ENCODE measurements at places on chromosomes 5 and 9.
A peak's percentile ranks its signal among the peaks of the same experiment; 100 is the strongest.

DNA sequence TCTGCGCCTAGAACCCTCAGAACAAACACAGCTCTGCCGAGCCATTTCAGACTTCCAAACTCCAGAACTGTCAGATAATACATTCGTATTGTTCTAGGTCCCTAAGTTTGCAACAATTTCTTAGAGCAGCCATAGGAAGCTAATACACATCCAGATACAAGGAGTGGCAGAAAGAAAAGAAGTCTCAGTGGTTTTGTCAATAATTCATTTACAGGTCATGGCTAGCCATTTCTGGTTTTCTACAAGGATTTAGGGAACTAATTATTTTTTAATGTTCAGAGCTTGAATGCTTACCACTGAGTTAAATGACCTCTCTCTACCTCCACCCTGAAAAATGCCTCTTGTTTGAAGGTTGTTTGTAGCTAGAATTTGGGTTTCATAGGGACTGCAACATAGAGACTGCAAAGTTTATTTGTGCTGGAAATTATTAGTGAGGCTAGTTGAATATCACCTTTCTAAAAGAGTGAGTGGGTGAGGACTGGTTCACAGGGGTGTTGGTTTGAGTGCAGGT, 15.5 kb upstream of the ERMP1 start:
- no peak for DNase-seq

GRCh38 chr5:54080831-54081230, 229.5 kb downstream of the ARL15 start:
- no peak for DNase-seq

- no peak for DNase-seq
These were observed 17.3 kb downstream of the RIGI start for GRCh38 chr9:32508728-32509127.

DNA sequence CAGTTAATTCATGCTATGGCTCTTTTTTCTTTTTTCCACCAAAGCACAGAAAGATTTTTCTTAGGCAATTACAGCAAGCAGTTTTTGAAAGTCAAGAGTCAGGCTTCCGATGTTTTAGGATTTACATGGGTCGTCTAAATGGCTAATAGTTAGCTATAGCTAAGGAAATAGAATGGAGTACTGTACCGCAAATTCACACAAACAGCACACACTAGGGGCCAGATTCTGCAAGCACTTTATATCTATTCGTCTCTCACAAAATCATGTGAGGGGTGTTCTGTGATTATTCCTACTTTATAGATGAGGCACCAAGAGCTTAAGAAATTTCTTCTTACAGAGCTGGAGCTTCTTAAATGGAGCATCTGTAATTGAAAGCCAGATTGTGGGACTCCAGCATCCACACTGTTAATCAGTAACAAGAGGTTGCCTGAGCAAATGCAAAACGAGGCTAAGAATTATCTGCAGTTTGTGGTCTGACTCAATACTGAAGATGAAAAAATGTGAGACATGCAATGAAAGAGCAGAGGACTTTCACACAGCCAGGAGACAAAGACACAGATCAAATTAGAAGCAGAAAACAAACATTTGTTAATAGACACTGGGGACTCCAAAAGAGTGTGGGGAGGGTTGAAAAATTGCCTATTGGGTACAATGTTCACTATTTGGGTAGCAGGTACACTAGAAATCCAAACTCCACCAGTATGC, 62.7 kb upstream of the CTXN3 start:
- DNase-seq = no peak

DNA sequence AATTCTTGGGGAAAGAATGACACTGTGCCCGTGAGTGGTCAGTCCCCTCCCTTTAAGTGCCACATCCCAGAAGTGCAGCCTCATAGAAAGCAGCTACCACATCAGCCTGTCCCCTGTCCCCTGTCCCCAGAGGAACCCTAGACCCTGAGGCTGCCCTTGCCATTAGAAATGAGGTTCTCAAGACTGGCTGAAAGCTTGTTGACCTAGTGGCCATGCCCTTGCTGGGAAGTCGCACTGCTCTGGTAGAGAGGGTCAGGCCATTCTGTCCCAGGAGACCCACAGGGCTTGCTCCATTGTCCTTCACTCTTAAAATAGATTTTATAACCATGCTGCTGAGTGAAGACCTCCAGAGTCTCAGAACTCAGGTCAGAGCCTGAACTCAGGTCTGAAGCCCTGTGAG, 184.5 kb downstream of the RGS3 start:
- no peak for DNase-seq

GRCh38 chr5:174423558-174423957, 300.8 kb upstream of the MSX2 start:
- no peak for DNase-seq

- DNase-seq = no peak
These were observed 14.6 kb downstream of the NREP start for GRCh38 chr5:111742177-111742994.

DNA sequence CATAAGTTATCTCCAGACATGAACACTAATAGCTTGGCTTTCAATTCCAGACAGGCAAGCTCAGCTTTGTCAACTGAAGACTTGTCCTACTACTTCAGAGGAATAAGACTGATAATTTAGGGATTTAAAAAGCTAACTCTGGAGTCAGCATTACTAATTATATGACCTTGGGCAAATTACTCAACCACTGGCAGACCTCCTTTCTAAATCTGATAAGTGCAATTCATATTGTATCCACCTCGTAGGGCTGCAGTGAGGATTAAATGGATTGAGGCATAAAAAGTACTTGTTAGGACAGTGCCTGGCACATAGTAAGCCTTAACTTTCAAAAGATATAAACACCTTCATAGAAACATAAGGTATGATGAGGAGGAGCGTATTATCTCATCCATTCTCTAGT, 104.4 kb downstream of the KLHL3 start:
- DNase-seq = no peak

GRCh38 chr9:98191671-98192502, 550 bp downstream of the CORO2A start:
- peak; percentile 41 for DNase-seq

DNA sequence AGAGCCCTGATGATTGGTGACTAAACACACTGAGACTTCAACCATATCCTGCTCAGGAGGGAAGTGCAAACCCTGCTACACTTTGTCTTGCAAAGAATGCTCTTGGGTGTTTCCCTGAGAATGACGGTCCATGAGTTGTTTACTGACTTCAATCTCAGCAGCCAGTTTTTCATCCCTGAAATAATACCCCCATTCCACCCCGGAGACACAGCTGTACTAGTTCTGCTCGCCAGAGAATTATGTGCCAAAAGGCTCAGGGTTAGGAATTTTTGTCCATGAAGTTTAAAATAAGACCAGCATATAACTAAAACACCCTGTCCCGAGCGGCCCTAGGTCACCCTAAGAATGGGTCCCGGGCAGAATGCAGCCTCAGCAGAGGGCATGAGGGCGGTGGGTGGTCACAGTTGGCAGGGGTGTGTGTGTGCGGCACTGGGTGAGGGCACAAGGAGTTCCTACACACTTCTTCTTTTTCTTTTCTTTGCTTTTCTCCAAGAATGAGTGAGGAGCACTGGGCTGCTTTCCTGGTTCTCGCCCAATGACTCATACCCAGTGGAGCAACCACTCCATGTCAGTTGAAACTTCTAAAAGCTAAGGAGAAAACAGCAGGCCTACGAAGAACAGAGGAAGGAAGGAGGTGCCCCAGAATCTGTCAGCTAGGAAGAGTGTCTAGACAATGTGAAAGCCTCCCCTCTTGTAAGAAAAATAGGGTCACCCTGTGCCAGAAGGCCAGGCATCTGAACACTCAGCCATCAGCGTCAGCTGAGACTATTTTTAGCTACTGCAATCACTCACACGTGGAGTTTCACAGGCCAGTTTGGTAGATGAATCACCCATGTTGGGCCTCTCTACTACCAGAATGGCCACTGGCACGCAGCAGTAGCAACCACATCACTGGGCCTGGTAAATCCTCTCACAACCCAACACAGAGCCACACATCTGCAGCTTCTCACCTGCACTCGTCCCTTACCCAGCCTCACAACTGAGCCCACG, 105.9 kb downstream of the DPYSL3 start:
- DNase-seq = no peak

DNA sequence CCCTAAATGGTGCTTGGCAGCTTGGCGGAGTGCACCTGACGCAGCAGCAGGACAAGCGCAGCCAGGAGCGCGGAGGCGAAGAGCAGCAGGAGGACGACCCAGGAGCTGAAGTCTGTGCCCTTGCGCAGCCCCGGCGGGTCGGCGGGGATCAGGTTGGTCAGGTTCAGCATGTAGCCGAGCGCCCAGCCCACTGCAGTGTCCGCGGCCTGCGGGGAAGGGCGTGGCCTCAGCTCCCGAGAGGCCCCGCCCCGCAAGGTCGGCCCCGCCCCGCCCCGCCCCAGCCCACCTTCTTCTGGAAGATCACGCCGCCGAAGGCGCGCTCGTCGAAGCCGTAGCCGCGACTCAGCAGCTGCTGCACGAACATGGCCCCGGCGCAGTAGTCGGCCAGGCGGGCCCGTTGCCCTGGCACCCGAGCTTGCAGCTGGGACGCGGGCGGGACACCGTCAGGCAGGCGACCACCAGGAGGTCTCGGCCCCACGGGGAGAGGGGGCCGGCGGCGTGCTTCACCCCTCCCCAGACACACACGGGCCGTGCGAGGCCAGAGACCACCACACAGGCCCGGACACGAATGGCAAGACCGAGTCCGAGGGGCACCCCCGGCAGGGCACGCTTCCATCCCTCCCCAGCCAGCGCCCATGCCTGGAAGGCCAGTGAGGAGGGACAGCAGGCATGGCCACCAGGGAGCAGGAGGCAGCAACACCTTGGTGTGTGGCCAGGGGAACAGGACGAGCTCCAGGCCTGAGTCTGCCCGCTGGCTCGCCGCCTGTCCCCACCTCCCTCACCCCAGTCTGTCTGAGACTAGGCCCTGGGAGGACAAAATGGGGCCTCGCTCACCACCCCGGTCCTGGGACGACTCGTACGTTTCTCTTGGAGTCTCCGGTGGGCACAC, 2.9 kb upstream of the NPDC1 start:
- no peak for DNase-seq

DNA sequence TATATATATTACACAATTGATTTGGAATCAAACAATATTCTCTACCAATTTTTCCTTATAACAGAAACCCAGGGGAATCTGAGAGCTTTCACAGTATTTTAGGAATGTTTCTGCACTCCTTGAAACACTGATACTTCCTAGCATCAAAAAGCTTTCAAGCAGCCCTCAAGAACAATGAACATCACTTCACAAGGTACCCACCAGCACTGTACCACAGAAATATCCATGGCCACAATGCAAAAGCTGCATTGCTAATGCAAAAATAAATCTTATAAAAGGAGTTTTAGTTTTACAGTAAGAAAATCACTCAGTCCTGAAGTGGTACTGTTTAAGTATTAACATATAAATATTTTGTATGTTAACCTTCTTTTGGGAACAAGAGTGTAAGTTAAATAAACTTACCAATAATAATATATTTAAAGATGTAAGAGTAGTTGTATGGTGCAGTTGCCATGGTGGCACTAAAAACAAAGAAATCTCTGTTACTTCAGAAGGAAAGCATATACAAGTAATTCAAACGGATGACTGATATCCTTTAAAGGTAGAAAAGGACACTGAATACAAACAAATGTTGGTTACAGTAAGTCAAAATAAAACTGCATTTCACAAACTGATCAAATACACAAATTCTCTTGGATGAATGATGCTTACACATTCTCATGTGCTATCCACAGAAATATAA, 8.6 kb downstream of the RAB14 start:
- DNase-seq = no peak

DNA sequence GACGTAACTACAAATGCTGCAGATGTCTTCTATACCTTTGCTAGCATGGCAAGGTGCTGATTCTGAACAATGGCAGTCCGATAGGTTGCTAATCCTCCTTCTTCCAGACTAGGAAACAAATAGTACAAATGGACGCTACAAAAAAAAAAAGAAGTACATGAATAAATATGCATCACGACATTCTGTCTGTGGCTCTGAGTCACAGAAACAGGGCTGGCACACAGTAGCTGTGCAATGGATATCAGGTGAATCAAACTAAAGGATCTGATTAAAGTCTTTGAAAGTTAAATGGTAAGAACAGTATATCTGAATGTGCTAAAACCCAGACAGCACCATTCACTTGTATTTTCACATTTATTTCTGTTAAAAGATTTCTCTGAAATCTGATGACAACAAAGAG, 96.2 kb downstream of the DROSHA start:
- no peak for DNase-seq

DNA sequence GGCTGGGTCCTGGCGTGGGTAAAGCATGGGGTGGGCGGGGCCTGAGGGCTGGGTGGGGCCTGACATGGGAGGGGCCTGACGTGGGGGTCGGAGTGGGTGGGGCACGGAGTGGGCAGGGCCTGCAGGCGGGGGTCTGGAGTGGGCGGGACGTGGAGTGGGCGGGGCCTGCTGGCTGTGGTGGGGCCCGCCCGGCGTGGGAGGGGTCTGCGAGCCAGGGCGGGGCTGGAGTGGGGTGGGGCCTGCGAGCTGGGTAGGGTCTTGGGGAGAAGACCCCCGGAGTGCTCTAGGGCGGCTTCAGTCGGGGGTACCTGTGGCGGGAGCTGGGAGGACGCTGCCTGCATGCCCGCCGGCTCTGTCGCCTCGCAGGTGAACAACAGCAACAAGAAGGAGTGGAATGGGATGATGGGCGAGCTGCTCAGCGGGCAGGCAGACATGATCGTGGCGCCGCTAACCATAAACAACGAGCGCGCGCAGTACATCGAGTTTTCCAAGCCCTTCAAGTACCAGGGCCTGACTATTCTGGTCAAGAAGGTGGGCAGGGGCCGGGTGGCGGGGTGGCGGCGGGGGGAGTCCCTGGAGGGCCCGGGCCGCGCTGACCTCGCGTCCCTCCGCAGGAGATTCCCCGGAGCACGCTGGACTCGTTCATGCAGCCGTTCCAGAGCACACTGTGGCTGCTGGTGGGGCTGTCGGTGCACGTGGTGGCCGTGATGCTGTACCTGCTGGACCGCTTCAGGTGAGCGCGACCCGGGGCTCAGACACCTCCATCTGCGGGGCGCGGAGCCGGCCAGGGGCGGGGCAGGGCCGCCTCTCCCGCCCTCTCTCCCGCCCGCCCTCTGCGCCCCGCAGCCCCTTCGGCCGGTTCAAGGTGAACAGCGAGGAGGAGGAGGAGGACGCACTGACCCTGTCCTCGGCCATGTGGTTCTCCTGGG, 8.0 kb downstream of the LRRC26 start:
- DNase-seq = no peak

GRCh38 chr5:178421699-178422399, 168.3 kb downstream of the COL23A1 start:
- DNase-seq = no peak

DNA sequence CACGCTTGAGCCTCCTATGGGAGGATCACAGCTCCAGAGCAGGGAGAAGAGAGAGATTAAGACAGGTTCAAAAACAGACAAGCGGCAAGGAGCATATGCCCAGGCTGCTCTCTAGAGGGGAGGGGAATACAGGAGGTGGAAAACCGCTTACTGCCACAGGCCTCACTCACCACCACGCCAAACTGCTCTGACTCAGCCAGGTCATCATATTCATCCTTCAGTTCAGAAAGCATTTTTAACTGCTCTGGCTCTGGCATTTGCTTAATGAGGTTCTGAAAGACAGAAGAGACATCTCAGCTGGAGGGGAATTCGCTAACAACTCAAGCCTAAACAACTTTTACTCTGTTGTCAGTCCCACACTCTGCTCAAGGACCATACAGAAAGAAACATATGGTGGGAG, 40.1 kb downstream of the PCDHGC5 start:
- DNase-seq = no peak

GRCh38 chr9:88256216-88256615, 117.9 kb upstream of the SPATA31C2 start:
- no peak for DNase-seq
